ENCODE measurements at places on chromosomes 5 and 9.

DNA sequence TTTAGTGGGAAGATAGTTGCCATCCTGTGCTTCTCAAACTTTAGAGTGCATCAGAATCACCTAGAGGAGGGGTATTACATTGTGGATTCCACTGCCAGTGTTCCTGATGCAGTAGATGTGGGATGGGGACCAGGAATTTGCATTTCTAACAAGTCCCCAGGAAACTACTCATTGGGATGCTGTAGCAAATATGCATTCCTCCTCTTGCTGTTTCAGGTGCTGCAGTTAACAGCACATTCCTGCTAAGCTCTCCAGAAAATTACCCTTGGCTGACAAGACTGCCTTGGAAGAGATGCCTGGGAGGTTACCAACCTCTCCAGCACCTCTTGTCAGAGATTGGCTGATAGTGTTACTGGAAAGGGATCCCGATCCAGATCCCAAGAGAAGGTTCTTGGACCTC is 270.5 kb downstream of the OSTF1 start:
- no peak for DNase-seq

GRCh38 chr5:105168806-105169205 is 1606.2 kb upstream of the NUDT12 start:
- DNase-seq: no peak

- DNase-seq: no peak
These were observed 182.7 kb downstream of the GNAQ start for GRCh38 chr9:77848897-77849296.

DNA sequence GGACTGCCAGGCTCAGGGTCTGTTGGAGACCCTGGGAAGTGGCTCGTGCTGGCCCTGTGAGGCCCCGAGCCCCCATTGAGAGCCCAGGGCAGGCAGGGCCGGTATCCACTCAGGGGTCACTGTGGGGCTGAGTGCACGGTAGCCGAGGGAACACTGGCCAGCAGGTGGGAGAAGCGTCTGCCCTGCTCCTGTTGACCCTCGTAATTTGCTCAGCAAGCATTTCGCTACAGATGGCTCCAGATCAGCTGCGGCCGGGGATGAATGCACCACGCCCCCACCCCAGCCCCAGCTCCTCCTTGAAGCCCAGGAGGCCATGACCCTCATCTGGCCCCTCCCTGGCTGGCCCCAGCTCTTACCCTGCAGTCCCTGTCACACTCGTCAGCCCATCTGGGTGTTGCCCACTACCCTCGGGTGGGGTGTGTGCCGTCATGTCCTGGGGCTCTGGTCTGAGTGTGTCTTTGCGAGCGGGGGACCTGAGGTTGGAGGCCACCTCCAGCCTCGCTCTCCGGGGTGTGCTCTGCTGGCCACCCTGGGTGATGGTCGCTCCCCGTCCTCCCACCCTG is 6.1 kb upstream of the NRARP start:
- DNase-seq: no peak

DNA sequence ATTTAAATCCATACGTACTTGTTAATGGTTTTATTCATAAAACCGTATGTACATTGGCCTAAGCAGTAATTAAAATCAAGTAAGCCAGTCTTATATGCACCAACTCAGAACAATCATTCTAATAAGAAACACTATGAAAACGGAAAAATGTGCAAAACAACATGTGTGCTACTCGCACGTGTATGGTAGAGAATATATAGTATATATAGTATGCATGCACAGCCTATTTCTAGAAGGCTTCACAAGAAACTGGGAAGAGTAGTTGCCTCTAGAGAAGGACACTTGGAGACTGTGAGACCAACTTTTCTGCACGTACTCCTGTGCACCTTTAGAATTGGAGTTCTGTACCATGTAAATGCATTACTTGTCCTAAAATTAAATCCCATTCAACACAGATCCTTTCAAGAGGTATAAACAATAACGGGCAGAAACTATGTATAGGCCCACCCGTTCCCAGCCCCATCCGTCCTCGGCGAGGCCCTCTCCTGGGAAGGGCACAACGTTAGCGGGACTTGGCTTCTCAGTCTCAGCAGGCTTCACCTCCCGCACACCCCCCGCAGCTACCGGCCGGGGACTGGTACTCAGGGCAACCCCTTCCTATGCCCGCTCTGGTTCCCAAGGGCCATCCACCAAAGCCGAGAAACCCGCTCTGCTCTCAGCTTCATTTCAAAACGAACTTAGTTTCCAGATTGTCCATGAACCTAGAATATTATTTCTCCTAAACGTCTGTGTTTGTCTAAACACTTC is 2.0 kb downstream of the CDC14B start:
- no peak for DNase-seq

DNA sequence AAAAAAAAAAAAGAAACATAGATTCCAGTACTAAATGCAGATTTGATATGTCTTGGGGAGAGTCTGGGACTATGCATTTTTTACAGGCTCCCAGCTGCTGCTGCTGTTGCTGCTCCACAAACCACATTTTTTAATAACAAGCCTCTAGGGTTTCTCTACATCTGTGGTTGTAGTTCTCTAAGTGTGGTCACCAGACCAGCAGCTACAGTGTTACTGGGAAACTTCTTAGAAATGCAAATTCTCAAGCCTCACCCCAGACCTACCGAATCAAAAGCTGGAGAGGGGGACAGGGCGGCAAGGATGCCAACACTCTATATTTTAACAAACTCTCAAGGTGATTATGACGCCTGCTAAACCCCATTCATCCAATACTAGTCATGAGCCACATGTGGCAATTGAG is 293.4 kb upstream of the PTGER4 start:
- DNase-seq: no peak

DNA sequence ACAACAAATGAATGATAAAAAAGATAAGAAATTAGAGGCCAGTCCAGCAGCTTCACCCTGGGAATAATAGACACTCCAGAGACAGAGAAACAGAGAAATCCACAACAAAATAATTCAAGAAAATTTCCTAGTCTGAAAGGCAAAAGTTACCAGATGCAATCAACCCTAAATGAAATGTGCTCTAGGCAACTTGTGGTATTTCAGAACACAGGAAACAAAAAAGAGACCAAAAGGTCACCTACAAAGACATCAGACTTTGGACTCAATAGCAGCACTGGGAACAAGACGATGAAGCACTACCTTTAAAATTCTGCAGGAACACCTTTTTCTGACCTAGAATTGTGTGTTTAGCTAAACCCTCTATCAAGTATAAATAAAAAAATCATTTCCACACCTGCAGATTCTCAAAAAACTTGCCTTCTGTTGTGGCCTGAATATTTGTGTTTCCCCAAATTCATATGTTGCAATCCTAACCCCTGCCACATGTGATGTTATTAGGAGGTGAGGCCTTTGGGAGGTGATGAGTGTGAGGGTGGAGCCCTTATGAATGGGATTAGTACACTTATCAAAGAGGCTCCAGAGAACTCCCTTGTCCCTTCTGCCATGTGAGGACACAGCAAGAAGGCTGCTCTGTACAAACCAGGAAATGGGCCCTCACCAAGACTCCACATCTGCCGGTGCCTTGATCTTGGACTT is 5.9 kb upstream of the MAPK9 start:
- DNase-seq: no peak
